OCI-LY7 (cell line): ENCODE measurements at places on chromosomes 1 and 21. TPM values are rescaled to one million over a fixed set of nuclear protein-coding genes. Genes with fewer than 3 reads are reported as not detected.
A peak's percentile ranks its signal among the peaks of the same experiment; 100 is the strongest.

LRRIQ3 gene
- total RNA-seq: 2.4 and 2.5 TPM in 2 replicates

ADAR gene
- total RNA-seq: 136 and 139 TPM in 2 replicates

MRPS21 gene
- 74.2 and 75.5 TPM in 2 replicates for total RNA-seq

CLDN14 gene
- total RNA-seq: not detected in 2 replicates

MIXL1 gene
- total RNA-seq: 2.2 and 2.7 TPM in 2 replicates

HSD3B2 gene
- not detected in 2 replicates for total RNA-seq

FAM151A gene
- total RNA-seq: not detected in 2 replicates

HNRNPR gene
- total RNA-seq: 282 and 298 TPM in 2 replicates

DNA sequence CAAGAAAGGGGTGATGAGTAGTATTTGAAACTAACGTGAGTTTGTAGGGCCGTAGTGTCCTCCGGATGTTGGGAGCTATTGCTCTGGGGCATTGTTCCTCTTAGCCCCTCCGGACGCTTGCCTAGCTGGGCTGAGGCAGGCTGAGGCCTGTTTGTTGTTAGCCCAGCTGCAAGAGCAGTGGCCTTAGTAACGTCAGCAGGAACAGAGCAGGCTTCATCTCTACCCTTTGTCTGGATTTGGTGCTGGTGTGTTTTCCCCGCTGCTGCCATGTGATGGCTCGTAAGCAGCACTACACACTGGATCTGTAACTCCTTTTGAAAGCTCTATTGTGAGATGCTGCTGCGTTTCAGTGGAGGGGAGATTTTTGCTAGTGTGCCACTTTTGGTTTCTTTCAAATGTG is 57.6 kb downstream of the DNM3 start:
- no peak for DNase-seq

DNA sequence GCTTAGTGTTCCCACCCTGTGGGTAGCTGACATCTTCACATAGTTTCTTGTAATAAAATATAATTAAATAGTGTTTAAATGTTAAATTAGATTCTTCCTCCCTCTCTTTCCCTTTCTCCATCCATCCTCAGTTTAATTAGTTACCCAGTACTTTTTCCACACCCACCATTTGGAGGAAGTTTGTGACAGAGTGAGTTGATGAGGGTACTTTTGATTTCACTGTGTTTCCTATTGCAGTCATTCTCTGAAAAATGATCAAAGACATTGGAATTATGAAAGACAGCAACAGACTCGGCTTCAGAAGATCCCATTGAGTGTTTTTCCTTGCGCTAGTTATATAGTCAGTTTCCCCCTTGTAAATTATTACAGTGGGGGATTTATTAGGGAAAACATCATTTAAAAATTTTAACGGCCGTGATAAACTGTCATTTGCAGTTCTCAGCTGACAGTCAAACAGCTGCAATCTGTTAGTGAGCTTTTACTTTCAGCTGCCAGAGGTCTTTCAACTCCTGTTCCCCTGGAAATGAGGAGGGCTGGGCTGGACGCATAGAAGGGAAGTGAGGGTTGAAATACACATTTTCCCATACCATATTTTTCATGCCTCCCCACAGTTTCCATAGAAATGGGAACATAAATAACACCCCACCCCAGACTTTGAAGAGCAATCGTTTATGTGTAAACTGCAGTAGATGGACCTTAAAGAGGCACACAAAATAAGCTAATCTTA is 61.3 kb upstream of the CACYBP start:
- DNase-seq: no peak

DNA sequence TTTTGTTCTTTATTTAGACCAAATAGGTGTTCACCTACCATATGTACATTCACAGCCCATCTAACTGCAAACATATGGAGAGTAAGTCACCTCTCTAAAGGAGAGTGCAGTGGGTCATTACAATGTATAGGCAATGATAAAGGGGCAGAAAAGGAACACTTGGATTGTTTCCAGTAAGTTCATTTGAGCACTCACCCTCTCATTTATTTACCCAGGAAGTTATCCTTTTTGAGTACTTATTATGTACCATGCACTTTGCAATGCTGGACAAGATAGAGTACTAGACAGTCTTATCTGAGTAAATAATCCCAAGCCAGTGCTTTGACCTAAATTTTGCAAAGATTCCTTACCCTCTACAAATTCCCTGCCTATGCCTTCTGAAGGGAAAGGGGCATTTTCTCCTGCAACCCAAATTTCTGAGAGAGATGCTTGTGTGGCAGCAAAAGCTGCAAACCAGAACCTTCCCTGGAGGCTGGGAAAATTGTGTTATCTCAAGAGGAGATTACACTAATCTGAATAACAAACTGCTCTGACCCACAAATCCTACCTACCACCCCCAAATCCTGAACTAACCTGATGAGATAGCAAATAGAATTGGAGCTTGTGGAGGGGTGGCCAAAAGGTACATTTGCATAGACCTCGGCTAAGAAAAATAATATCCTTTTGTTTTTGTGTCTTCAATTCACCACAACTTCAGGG is 18.6 kb upstream of the RGS8 start:
- no peak for DNase-seq

DNA sequence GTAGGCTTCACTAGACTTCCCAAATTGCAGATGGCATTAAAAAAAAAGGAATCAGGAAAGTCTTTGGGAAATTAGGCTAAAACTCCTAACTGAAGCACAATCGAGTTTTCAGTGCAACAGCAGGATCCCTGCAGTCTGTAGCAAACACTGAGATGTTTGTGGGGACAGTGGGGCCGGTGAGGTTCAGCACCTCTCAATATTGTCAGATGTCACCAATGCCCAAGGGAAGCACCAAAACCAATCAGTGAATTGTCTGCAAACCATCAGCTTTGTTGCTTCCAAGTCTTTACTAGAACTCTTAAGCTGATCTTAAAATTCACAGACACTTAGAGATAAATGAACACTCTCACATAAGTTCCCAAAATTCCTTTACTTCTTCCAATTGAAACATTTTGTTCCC is 2.6 kb downstream of the ERG start:
- DNase-seq: no peak

DNA sequence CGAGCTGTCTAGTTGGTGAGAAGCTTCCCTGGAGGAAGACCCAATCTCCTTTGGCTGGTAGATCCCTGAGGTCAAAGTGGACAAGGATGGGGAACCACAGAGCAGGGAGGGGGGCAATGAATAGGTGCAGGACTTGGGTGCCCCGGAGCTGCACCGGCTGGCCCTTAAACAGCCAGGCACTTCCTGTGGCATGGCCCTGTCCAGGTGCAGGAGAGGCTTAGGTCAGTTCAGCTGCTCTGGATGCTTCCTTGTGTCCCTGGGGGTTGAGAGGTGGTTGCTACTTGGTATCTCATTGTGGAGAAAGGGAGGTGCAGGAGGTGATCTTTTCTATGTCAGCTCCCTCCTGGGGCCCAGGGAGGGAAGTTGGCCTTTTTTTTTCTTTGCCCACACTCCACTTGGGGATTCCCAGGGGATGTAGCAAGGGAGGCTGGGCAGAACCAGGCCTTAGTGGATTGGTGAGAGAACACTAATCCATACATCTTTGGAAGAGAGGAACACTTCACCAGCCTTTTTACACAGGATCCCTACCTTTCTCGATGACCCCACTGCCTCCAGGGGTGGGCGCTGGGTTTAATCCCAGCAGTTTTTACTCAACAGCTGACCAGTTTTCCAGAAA is 1.2 kb upstream of the ST3GAL3 start:
- DNase-seq: peak; percentile 23

GRCh38 chr1:205344066-205344928 is 12.4 kb downstream of the KLHDC8A start:
- DNase-seq: no peak

GRCh38 chr1:2802421-2802961 is 998 bp upstream of the TTC34 start:
- no peak for DNase-seq

DNA sequence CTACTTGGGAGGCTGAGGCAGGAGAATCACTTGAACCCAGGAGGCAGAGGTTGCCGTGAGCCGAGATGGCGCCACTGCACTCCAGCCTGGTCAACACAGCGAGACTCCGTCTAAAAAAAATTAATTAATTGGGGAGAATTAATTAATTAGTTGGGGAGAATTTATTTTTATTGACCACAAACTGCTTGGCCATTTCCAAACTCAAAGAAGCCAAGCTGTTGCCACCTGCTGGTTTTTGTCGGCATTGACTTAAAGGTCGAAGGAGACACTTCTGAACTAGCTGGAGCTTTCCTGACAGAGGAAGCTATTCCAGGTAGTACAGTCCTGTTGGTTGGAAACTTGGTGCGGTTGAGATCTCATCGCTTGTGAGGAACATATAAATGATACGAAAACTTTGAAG is 13.1 kb downstream of the MAP1LC3C start:
- DNase-seq: peak; percentile 39

DNA sequence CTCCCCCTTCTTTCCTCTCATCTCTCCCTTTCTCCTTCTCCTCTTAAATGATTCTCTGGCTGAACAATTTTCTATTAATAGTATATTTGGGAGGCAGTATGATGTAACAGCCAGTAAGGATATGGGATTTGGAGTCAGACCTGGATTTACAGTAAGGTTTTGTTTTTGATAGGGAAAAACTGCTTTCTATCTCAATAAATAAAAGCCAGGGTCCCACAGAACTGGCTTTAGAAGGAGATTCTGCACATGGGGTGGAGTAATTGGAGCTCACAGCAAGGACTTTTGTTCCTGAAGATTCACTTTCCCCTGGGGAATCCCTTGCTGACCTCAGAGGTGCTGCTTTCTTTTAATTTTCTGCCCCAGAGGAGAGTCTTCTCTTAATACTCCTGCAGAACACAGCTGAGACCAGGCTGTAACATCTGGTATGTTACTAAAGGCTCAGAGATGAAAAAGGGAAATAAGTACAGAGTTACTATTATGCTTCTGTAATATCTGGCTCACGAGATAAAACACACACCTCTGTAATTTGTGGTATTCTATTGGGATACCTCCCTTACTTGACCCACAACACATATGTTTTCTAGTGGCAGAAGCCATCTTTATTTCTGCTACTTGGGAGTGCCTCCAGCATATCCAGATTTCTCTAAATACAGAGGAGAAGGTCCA is 13.4 kb downstream of the EPB41 start:
- peak; percentile 80 for DNase-seq

- DNase-seq: no peak
Observed at GRCh38 chr1:84899969-84900368, 7.0 kb upstream of the LPAR3 start.

DNA sequence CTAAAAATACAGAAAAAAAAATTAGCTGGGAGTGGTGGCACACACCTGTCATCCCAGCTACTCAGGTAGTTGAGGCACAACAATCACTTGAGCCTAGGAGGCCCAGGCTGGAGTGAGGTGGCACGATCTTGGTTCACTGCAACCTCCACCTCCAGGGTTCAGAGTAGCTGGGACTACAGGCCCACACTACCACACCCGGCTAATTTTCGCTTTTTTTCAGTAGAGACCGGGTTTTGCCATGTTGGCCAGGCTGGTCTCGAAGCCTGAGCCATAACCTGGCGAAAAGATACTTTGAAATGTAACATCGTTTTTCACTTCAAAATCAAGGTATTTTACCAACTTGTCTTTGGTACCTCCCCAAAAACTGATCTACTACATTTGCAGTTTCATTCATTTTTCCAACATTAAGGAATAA is 6.1 kb downstream of the GAS5 start:
- DNase-seq: peak; percentile 29

DNA sequence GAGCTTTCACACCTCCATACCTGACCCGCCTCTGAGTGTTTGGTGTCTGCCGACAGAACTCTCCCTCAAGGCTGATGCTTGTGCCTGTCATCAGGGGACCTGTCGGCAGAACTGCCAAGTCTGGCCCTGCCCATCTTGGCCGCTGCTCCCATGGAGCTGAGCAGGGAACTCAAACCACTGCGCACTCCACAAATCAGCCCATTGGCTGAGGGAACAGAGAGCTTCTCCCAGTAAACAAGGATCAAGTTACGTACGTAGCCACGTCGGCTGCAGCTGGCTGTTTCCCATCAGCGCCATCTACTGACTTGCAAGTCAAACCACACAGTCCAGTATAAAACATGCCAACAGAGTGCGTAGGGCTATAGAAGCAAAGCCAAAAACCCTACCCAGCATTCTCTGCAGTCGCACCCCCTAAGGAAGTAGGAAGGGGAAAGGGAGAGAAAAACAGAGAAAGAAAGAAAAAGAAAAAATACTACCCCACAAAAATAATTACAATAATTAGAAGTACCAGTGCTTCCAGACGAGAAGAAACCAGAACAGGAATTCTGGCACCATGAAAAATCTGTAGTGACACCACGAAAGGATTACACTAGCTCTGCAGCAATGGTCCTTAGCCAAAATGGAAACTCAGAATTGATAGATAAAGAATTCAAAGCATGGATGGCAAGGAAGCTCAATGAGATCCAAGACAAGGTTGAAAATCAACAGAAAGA is 13.1 kb downstream of the KRTAP13-1 start:
- DNase-seq: no peak
